ENCODE measurements at places on chromosomes 2 and 18.

GRCh38 chr2:128425731-128426620, 107.3 kb upstream of the HS6ST1 start:
- DNase-seq: no peak

DNA sequence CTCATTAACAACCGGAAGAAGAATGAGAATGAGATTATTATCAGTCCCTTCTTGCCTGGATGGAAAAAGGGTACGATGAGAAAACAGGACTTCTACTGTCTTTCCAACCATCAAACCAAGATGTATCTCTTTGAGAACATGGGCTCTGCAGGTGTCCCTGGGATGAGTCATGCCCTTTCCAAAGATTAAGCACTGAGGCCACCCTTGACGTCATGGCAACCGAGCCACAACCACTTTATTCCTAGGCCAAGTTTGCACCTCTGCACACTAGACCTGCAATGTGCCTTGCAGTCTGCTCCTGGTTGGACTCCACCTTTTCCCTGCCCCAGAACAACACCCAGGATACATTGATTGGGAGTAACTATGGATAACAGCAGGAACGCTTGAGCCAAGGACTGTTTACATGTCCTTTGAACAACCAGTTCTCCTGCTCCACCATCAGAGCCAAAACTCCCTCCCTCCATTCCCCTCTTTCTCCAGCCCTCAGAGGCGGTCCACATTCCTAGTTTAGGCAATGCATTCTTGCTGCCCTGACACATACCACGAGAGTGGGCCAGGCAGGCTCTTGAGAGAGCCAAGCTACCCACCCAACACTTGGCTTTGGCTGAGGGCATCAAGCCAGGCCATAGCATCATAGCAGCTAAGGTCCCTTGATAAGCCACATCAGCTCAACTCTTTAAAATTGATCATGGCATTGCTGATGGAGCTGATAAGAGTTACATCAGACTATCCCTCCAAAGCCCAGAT, 310.7 kb downstream of the TNS1 start:
- DNase-seq: no peak

GRCh38 chr2:108884619-108885018, 98.0 kb downstream of the CCDC138 start:
- DNase-seq: no peak

- DNase-seq: no peak
These were observed 184.3 kb downstream of the TTC32 start for GRCh38 chr2:19717446-19717845.

GRCh38 chr2:222760301-222760897, 88.9 kb downstream of the MOGAT1 start:
- DNase-seq: no peak

- no peak for DNase-seq
These were observed 290.5 kb upstream of the KYNU start for GRCh38 chr2:142586693-142587580.

- DNase-seq: no peak
These were observed 220.8 kb downstream of the CDH2 start for GRCh38 chr18:27956001-27956640.

GRCh38 chr2:48946449-48947048, 191.0 kb upstream of the LHCGR start:
- DNase-seq: no peak

GRCh38 chr2:81523344-81523743, 1218.8 kb upstream of the LRRTM1 start:
- DNase-seq: no peak

DNA sequence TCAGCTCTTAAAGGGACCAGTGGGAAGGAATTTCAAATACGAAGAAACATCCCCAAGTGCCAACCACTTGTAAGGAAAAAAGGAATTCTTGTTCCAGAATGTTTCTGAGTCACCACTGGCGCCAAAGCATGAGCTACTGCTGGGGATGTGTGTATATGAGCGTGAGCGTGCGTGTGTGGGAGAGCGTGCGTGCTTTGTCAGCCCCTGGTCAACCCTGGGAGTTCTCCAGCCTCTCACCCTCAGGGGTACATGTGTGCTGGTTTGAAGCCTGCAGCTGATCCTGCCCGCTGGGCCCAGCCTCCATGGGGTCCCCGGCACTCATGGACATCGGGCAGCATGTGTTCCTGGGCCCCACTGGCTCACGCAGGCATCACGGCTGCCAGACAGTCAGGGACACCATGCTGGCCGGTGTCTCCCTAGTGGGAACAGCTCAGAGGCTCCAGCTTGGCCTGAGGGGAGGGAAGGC, 17.1 kb downstream of the HS6ST1 start:
- no peak for DNase-seq

- DNase-seq: peak; percentile 96
These were observed at the start of gene BZW1 for GRCh38 chr2:200811333-200812121. Gene BZW1 (plus strand): TSS chr2:200811910. CDS start chr2:200813218, 1,308 bp downstream.

DNA sequence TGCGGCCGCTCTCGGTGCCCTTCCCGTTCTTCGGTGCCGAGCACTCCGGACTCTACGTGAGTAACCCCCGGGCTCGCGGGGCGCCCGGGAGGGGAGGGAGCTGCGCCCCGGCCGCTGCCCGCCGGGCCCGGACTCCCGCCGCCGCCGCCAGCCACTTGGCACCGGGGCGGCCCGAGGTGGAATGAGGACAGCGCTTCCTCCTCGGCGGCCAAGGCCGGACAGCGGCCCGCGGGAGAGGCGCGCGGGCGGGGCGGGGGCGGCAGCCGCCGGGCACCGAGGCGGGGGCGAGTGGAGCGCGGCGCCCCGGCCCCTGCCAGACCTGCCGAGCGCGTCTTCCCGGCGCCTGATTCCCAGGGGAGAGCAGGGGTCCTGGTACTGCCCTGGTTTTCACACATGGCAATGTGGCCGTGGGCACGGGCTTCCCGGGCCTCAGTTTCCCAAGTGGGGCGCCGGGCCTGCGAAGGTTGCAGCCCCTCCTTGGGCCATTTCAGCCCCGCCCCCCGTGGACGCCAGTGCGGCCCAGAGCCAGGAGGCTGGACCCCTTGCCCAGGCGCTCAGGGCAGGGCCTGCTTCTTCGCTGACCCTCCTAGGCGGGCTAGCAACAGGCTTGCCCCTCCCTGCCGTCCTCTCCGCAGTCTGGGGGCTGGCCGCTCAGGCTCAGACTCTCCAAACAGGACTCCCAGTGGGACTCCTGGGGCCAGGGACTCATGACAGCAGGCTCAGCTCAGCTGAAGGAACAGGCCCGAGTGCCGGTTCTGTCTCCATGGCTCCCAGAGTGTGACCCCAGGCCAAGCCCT, 775 bp downstream of the SNED1 start:
- no peak for DNase-seq

- no peak for DNase-seq
These were observed 173.9 kb upstream of the CDH2 start for GRCh38 chr18:28350821-28351220.

DNA sequence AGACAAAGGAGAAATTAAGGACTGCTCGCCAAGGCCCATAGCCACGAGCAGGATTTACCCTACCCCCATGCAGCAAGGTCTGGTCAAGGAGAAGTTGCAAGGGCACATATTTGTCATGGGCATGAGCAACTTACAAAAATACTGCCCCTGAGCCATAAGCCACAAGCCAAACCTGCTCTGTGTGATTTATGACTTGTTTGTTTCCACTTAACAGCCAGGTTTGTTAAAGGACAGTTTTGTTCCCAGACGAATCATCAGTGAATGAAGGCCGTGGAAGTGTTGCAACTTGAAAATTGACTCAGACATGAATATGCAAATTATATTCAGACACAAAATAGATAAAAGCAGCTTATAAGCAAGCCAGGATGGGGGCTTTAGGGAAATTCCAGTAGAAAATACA, 31.3 kb upstream of the EVA1A start:
- peak; percentile 37 for DNase-seq

DNA sequence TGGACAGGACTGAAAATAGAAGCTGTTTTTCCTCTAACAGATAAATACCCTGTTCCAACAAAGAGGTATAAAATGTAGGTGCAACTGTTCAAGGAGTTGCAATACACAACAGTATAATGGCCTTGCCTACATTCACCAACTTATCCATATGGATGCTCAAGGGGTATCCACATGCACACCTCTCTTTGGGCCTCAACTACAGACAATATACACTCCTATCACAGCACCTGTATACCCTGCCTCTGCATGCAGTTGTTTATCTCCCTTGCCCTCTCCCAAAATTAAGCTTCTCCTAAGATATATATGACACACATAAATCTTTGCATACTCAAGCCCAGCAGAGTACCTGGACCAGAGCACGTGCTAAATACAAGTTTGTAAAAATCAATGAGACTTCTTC, 37.3 kb downstream of the DARS1 start:
- DNase-seq: no peak

DNA sequence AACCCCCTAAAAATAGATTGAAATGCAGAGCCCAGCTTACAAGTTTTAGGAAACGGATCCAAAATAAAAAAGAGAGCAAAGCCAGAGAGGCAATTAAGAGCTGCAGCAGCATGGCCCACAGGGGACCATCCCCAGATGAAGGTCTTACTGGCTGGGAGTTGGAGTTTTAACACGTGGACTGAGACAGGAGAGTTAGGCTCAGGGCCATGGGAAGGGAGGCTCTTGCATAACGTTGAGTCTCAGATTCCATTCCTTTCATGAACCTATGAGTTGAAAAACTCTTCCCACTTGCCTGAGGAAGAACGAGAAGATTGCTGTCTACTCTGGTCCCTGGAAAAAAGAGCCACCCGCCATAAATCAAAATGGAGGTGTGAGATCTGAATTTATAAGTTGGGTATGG, 101.8 kb upstream of the NDUFV2 start:
- no peak for DNase-seq

DNA sequence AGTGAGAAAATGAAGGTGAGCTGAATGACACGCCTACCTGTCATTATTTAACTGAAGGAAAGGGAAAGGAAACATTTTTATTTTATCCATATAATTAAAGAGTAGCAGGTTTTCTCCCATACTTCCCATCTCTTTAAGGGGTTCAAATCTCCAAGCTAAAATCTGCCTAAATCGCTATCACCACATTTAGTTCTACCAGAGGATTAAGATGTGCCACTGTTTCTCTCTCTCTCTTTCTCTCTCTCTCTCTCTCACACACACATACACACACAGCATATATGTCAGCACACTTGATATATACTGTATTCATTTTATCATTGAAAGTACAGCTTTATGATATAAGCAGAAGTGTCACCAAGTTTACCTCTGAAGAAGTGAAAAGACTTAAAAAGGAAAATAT, 3.1 kb downstream of the WIPF1 start:
- no peak for DNase-seq
